Activated CD8-positive, alpha-beta memory T cell treated with anti-CD3 and anti-CD28 coated beads for 1 hour (primary cell): ENCODE measurements at places on chromosomes 2 and 18.

GRCh38 chr2:75035444-75036353 is 77.3 kb downstream of the POLE4 start:
- DNase-seq, result no peak

DNA sequence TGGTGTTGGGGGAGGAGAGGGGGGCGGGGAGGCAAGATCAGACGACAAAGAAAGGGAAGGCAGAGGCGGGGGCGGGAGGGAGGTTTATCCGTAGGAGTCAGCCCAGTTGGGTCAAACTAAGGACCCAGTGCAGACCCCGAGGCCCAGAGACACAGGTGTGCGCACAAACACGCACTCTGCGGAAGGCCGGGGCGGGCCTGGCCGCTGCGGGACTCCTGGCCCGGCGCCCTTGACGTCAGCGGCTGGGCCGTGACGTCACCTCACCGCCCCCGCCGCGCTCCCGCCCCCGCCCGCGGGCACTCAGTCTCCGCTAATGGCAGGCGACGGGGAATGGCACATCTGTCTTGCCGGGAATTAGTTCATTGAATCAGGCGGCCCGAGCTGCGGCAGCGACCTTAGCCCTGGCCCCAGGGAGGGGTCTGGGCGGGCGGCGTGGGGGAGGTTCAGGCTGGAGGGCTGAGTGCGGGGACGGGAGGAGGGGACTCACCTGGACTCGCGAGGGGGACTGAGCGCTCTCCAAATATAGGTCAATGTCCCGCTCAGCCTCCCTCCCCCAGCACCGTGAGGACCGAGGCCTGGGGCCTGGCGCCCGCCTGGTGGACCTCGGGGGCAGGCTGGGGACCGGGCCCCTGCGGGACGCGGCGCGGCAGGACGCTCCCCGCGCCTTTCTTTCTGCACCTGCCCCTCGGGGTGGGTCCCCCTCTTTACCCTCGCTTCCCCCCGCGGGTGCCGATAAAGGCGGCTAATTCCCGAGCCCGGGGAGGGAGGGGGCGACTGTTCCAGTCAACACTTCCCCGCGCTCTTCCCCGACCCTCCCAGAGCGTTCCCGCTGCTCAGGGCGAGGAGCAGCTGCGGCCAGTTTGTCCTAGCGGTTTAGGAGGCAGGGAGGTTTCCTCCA is 15.5 kb upstream of the ECEL1 start:
- DNase-seq, result peak; percentile 17

DNA sequence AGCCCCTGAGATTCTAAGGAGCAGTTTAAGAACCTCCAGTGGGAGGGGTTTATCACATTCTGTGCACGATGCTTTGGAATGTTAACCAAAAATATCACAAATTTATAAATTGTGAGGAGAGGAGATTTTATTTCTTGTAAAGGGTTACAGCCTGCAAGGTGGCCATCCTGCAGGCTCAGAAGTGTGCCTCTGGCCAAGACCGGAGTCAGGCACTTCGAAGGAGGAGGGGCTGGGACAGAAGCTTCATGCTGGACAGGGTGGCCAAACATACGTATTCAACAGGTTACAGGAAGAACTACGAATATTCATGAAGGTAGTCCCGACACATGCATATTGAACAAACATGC is 144.1 kb upstream of the NCK2 start:
- no peak for DNase-seq

DNA sequence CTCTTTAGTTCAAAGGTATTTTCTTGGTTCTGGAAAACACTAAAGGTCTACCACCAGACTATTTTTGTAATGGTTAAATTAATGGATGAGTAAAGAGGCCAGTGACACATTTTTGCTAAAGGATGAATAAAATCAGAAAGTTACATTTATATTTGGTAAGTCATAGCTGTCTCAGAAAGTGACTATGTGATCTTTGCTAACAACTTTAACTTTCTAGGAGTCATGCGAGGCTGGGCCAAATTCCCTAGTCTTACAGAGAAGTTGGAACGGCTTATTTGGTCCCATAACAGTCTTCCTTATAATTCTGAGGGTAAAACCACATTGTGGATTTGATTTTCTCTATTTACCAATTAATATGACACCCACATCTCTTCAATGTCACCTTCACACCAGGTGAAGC is 198.1 kb downstream of the PDE1A start:
- DNase-seq, result no peak

DNA sequence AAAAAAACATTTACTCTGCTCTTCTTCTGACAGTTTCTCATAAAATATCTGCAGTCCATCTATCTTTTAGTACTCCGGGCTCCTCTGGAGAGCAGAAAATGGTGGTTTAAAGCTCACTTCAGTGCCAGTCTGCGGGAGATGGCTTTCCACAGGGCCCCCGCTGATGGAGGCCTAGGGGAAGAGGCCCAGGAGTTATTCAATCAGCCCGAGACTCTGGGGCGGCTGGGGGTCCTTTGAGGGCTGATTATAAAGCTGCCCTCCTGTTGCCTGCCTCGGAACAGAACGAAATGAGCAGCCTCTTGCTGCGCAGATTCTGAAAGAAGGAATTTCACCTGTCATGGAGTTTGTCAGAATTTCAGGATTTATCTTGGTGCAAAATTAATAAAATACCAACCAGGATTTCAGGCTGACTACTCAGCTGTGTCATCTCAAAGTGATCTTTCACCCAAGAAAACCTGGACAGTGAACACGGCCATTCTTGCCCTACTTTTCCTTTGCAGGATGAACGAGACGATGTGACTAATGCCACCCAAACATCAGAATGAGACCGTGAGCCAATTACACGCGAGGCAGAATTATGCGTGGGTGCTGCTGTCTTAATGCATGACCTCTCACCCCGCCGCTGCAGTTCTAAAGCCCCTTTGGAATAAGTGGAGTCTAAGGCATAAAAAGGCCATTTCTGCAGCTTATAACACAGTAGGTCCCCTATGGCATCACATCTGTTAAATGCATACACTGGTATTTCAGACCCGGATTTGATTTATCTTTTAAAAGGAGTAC is 273.8 kb downstream of the ZNF521 start:
- DNase-seq, result no peak

GRCh38 chr2:230205034-230205433 is 14.8 kb downstream of the SP110 start:
- no peak for DNase-seq
